ENCODE measurements at places on chromosomes 13 and 19. TPM values are rescaled to one million over a fixed set of nuclear protein-coding genes. Genes with fewer than 3 reads are reported as not detected.
A peak's percentile ranks its signal among the peaks of the same experiment; 100 is the strongest.

DNA sequence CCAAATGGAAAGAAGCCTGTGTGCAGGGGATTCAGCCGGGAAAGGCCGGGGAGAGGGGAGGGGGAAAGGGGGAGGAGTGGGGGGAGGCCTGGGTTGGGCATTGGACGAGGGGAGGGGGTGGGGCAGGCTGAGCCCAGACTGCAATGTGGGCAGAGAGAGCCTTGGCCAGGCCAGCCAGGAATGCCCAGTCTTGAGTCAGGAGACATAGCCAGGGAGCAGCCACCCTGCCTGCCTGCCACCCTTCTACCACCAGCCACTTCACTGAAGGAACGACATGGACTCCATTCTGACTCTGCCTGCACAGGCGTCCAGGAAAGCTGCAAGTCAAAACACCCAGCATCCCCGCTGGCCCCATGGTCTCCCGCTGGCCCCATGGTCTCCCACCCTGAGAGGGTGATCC lies 498 bp downstream of the PROZ start:
- DNase-seq: no peak

DNA sequence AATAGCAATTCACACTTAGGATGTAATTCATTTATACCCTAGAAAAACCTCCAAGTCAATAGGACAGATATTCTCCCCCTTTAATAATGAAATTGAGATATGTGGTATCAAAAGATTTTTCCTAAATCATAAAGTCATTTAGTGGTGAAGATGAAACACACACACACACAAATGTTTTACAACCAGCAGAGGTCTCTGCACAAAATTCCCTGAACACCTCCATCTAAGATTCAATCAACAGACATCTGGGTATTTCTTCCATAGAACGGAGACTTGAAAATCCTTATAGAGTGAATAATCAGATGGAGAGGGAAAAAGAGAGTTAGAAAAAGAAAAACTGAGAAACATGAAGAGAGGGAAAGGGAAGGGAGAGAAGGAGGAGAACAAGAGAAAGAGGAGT lies 52.8 kb downstream of the MYCBP2 start:
- no peak for DNase-seq

GRCh38 chr13:111597191-111597611 lies 276.8 kb downstream of the TEX29 start:
- DNase-seq: no peak

LHB gene
- total RNA-seq: not detected

MEDAG gene
- total RNA-seq: 11.7 TPM

GRCh38 chr13:39422845-39423565 lies 180.0 kb downstream of the LHFPL6 start:
- no peak for DNase-seq

DNA sequence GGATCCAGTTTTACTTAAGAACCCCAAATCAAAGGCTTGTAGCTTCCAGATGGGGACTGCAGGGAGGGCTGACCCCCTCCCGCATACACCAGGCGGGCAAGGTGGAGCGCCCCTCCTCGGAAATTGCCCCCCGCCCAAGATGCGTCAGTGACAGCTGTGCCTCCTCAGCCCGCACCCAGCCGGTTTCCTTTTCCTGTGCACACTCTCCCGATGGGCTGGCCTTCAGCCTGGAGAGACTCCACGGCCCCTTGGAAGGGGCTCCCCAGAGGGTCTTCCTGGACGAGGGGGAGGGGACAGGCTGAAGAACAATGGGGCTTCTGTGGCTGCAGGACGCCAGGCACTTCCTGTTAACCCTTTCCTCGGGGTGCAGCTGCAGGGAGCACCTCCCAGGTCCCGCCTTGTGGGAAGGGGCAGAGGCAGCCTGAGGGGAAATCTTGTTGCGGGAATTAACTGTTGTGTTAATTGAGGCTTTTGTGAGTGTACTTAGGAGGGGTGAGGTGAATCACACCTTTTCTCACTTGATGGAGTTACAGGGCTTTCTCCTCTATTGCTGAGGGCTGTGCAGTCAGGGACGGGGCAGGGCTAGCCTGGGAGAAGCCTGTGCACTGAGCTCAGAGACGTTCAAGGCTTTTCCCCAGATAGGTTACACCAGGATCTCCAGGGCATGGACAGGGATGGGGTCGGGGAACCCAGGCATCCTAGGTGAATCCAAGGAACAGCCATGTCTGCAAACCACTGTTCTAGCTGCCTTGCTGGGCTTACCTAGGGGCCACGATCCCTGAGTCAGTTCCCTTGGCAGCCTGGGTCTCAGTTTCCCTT lies 14.3 kb downstream of the IER2 start:
- peak; percentile 89 for DNase-seq

- peak; percentile 88 for DNase-seq
These were observed 11.7 kb downstream of the CIC start for GRCh38 chr19:42280815-42281145.

GRCh38 chr19:44725251-44725650 lies 23.3 kb upstream of the BCL3 start:
- DNase-seq: no peak

- DNase-seq: no peak
These were observed 93.1 kb downstream of the PCDH17 start for GRCh38 chr13:57724486-57725272.

DNA sequence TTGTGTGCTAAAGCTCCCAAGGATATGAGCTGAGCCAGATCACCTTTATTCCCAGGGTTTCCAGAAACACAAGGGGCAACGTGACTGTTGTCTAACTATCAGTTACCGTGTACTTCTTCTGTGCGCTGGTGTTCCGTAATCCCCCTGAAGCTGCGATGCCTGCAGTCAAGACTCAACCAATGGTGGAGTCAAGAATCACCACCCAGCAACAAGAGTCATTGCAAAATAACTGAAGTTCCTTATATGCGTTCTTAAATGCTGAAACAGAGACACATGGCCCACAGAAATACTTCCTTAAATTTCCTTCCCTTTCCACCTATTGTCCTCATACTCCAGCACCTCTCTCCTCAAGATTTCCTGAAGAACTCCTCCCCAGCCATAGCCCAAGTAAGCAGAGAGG lies 200.2 kb downstream of the KATNAL1 start:
- peak; percentile 66 for DNase-seq

- DNase-seq: peak; percentile 89
These were observed 33.1 kb downstream of the CEBPG start for GRCh38 chr19:33406521-33407139.

GRCh38 chr13:76937281-76937820 lies 11.0 kb upstream of the ACOD1 start:
- DNase-seq: no peak

DNA sequence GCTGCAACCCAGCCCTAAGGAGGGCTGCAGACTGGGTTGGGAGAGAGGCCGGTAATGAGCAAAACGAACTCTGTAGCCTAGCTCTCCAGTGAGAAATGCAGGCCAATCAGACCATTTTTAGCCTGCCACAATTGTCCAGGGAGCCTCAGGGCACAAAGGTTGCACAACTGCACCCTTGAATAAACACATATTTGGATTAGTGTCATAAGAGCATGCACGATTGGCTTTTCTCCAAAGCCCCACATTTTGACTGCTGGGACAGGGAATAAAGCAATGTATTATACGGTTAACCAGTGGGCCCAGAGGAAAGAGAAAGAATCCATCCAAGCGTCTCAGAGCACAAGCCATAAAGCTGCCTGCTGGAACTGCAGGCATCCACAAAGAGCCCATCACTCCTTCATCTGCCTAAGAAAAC lies 729.4 kb upstream of the SGCG start:
- no peak for DNase-seq
